ENCODE measurements at places on chromosomes 6 and 20.

DNA sequence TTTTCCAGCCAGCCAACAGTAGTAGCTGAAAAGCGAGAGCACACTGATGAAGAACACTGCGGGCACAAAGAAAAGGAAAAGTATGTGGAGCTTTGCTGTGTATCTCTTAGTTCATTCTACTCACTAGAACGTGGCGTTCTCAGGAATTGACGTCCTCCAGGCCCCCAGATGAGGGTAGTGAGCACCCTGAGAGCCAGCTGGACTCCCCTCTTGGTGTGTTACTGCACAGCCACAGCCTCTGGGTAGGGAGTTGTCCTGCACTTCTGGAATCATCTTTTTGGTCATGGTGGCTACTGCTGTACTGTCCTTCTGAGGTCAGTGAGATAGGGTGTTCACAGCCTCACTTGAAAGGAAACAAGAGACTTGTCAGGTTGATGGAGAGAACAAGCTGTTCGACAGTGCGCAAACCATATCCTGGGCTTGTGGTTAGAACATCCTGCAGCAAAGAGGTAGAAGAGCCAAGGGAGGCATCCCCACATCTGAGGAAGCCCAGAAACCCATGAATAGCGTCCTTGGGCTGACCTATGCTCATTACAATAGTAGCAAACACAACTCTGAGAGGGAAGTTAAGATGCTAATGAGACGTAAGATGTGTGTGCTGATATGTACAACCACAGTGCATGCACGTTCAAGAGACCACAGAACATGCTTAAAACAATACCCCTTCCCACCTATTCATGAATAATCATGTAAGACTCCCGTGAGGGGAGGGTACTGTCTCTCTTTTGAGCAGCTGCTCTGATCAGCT, 14.6 kb upstream of the HLA-F start:
- DNase-seq, result no peak

DNA sequence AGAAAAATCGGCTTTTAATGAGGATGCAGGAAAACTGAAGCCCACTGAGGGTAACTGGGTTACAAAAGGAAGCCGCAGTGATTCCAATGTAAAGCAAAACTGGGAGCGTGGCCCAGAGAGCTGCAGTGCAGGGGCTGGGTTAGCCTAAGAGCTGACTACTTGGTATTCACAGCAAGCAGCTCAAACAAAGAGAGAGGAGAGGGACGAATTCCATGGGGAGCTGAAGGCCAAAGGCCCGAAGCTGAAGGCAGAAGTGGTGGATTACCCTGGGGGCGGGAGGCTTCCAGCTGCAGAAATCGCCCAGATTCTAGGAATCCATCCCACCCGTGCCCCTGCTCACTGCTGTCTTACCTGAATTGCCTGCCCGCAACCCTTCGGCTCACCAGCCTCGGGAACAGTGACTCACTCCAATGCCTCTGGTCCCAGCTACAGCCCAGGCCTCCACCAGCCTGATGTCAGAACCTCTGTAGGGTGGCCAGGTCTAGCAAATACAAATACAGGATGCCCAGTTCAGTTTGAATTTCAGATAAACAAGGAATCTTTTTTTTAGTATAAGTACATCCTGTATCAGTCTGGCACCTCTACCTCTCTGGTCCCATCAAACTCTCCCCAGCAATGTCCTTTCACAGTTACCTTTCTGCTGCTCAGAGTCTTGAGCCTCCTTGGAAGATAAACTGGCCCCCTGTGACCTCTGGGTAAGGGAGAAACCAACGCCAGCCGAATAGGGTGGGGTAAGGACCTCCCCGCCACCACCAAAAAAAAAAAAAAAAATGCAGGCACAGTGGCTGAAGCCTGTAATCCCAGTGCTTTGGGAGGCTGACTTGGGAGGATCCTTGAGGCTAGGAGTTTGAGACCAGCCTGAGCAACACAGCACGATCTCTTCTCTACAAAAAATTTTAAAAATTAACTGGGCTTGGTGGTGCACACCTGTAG, 14.6 kb upstream of the ZMYND8 start:
- no peak for DNase-seq

DNA sequence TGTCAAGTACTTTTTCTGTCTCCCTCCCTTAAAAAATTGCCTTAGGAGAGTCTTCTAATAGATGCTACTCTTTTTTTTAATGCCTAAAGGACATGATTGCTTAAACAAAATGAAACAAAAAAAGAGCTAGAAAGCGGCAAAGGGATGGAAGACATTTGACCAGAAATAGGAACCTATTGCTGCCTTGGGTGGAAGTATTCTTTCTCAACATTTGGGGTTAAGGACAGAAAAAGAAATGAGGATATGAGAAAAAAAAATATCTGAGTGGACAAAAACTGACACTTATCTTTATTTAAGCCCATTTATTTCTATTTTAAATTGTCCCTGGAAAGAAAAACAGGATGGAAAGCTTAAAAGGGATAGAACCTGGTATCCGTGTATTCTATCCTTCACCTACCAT, 664.9 kb upstream of the CITED2 start:
- DNase-seq, result no peak

DNA sequence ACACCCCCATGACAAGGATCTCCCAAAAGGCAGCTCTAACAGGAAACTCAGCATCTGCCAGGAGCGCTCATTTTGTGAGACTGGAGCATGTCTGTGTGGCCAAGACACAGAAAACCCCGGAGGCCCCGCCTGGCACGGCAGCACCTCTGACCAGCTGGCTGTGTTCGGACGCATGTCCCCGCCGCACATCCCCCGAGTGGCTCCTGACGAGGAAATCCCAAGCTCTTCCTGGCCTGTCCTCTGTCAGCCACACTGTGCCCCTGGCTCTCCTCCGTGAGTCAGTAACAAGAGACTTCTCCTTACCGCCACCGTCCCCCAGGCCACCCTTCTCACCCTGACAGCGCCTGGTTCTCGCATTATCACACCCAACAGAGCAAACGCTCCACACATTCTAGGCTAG, 14.4 kb downstream of the SLC2A4RG start:
- no peak for DNase-seq

DNA sequence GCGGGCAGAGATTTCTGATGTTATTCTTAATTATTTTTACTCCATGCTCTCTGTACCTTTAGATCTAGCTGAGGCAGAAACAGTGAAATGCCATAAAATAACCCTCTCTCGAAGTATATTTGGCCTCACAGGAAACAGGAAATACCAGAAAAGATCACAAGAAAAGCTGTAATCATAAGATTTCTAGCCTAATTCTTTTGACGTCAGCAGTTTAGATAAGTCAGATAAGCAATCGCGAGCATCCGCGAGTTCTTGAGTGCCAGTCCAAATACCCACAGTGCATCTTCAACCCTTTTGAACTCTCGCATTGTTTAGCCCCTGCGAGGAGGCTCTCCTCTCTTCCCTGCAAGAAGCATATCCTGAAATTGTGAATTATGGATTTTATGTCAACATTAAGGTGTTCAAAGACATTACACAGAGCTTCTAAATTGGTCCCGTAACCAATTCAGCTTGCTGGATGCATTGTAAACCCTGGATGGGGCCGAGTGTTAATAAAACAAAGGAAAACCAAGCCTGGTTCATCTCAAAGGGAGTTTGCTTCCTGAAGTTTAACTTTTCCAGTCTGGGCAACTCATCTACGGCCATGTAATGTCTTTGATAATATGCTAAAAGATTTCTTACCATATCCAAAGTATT, 198.9 kb downstream of the MTFR2 start:
- DNase-seq, result no peak

GRCh38 chr6:163983679-163984078, 569.2 kb downstream of the QKI start:
- no peak for DNase-seq

DNA sequence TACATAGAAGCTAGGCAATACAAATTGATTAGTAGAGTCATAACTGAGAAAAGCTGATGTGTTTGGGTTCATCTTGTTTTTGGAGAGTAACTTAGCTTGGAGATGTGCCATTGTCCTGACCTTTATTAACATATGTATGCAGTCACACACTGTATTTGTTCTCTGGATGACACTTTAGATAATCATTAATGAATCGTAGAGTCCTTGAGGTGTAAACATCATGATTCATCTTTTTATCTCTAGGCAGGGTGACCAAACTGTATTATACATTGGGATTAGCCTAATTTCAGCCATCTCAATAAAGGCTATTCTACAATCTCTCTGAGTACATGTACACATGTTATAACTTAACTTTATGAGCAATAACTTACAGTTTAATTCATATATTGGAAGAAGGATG, 3.6 kb upstream of the MTCL3 start:
- peak; percentile 92 for DNase-seq

DNA sequence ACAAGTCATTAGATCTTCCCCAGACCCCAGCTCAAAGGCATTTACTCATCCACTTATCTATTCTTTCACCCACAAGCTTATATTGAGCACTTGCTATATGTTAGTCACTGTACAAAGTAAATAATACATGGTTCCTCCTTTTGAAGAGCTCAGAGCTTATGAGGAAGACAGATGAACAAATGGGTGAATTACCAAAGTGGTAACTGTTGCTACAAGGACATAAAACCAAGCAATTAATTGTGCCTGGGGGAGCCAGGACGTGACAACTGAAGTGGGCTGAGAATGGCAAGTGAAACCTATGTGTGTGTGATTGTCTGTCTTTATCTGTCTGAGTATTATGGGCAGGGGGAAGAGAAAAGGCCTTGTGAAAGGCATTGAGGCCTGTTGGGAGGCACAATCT, 45.6 kb upstream of the AKIRIN2 start:
- DNase-seq, result peak; percentile 51

DNA sequence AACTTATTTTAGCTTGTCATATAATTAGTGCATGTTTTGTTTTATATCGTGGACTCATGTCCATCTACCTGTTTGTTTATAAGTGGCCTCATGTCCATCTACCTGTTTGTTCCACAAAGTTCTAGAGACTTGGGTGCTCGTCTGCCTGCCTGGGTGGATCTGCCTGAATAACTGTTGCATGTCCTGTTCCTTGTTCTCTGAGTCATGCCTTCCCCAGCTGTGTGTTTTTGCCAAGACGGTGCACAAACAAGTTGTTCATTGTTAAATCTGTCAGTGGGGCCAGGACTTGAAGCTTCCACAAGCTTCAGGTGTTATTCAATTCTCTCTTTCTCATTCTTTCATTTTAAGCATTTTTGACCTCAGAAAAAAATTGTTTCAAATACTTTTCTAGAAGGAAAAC, 358.0 kb upstream of the CITED2 start:
- peak; percentile 20 for DNase-seq

DNA sequence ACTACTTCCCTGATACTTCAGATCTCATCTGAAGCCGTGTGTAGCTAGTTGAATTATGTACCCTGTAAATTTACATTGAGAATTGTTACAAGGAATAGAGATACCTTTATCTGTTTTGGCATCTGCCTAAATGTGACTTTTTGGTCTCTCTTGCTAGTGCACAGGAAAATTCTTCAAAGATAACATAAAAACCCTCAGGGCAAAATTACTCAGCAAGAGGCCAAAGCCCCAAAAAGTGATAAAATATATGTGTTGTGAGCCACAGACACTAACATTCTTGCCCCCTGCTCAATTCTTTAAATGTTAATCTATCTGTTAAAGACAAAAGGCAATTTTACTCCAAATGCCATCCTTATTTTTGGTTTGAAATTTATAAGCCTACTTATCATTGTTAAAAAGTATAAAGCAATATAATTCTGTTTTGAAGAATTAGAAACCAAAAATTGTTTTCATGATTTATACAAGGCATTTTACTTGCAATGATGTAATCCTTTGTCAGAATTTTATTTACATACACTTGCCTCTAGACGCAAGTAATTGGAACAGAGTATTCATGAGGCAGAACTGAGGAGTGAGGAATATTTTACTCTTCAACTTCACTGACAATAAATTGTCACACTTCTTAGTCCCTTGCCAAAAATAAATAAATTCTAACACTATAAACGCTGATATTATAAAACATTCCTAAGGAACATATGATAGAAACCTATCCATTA, 186.2 kb downstream of the EPM2A start:
- DNase-seq, result no peak

GRCh38 chr6:31737991-31738979, 1.5 kb upstream of the MSH5 start:
- DNase-seq, result peak; percentile 99

- peak; percentile 53 for DNase-seq
These were observed 77.9 kb downstream of the TNFAIP3 start for GRCh38 chr6:137944793-137945498.

- no peak for DNase-seq
These were observed 426.0 kb downstream of the ADGRB3 start for GRCh38 chr6:69061066-69061465.

DNA sequence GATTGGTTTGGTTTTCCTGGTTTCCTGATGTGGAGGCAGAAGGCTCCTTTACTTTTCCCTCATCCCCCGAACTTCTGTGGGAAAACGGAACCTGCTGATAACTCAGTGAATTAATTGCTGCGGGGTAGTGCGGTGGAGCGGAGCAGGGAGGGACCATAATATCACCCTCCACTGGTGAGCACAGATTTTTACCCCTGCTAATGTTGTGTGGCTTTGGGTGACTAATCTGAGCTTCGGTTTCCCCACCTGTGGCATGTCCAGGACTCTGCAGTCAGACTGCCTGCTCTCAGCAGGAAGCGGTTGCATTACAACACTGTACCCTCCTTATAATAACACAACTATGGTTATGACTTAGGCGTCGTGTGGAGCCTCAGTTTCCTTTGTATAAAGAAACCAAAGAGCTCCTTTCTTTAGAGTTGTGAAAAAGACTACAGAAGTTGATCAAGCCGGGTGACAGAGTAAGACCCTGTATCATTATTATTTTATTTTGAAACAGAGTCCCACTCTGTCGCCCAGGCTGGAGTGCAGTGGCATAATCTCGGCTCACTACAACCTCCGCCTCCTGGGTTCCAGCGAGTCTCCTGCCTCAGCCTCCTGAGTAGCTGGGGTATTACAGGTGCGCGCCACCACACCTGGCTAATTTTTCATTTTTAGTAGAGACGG, 2.2 kb upstream of the ID1 start:
- DNase-seq, result peak; percentile 61

GRCh38 chr20:38838326-38838725, 32.8 kb downstream of the PPP1R16B start:
- no peak for DNase-seq

GRCh38 chr6:89582669-89583325, 55.8 kb downstream of the LYRM2 start:
- no peak for DNase-seq

DNA sequence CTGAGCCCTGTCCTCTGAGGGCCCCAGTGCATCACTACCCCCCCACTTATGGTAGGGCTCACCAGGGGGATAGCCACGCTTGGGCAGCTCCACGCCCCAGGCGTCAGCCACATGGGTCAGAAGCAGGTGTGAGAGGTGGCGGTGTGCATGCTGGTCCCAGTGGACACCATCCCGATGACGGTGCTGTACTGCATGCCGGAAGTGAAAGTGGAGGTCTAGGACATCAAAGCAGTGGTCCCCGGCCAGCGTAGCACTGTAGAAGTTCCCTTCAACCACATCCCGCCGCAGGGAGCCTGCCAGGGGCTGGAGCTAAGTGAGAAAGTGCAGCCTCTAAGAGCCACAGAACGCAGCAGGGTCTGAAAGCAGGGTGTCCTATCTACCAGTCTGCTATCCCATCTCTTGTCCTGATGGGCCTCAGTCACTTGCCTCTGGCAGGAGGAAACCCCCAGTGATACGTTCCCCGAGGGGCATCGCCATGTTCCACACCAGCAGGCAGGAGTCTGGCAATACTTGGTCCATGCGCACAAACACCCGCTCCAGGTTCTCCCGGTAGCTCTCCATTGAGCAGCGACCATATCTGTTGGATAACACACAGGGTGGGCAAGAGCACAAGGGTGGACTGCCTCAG, 2.2 kb downstream of the PCED1A start:
- DNase-seq, result no peak

- no peak for DNase-seq
These were observed 8.0 kb downstream of the PGM3 start for GRCh38 chr6:83185096-83185495.
